T-helper 2 cell (primary cell): ENCODE measurements at places on chromosomes 11 and 22.

GRCh38 chr11:13577881-13578280, 82.1 kb upstream of the PTH start:
- no peak for DNase-seq

GRCh38 chr11:28966951-28967350, 858.8 kb downstream of the METTL15 start:
- DNase-seq = no peak

DNA sequence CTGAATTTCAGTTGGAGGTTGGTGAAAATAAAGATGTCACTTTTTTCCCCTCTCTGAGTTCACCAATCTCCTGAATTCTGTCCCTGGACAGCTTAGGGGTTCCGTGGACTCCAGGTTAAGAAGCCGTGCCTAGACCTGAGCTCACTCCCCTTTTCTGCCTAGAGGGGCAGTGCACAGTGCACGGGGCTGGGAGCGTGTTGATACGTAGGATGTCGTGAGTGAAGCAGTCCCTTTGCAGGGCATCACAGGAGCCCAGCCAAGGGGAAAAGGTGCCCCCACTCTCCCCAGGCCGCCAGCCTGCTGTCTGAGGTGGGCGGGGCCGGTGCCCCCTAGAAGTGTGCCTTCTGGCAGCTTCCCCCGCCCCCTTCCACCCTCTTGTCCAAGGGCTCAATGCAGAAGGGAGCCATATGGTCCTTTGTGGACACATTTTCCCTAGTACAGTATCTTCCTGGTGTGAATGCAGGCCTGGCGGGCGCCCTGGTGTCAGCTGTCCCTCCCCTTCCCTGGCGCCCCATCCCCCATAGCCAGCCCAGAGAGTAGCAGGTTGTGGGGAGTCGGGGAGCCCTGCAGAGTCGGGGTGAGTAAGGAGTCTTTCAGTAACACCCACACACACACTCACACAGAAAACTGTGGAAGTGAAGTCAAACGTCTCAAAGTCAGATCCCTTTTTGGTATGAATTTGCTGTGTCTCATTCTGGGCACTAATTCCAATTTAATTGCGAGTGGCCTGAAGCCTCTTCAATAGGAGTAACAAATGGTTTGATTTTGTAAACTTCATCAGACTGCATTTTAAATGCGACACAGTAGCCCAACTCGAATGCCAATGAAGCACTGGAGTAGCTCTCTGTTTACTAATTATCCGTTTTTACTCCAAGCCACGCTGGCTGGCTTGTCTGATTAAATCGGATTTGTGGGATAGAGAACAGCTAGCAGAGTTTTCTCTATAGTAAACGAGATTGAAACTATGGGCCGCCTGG, 67.5 kb upstream of the NNMT start:
- no peak for DNase-seq

- no peak for DNase-seq
These were observed 33.3 kb downstream of the SBF1 start for GRCh38 chr22:50441428-50441993.

GRCh38 chr11:34044664-34045485, 6.7 kb upstream of the CAPRIN1 start:
- no peak for DNase-seq

- DNase-seq = no peak
These were observed 17.0 kb downstream of the KCNC1 start for GRCh38 chr11:17751558-17751957.

DNA sequence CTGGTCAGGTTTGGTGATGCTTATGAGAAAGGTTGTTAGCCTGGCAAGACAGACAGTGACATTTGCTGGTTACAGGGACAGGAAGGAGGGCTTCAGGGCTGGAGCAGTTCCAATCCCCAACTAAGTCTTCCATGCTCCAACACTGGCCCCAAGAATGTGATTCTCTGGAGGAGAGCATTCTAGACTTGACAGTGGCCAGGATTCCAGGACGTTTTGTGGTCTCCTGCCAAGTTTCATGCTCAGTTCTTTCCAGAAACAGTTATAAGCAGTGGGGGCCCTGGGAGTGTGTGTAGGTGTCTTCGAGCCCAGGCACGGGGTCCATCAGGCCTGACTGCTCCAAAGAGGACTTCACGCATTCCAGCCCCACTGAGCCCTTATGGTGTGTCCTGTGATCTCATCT, 8.9 kb upstream of the GRK3 start:
- DNase-seq = no peak

GRCh38 chr11:68362801-68363379, 50.5 kb downstream of the LRP5 start:
- DNase-seq = no peak

DNA sequence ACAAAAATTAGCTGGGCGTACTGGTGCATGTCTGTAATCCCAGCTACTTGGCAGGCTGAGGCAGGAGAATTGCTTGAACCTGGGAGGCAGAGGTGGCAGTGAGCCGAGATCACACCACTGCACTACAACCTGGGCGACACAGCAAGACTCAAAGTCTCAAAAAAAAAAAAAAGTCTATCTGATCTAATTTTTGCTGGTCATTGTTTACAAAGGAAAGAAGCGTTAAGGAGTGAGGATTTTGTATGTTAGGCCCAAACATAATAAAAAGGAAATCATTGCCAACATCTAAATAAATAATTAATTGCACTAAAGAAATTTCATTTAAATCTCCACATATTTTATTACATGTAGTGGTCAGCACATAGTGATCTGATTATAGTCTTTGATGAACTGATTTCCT, 2.9 kb downstream of the RBX1 start:
- no peak for DNase-seq

GRCh38 chr11:120212926-120213325, 2.1 kb downstream of the OAF start:
- DNase-seq = no peak

DNA sequence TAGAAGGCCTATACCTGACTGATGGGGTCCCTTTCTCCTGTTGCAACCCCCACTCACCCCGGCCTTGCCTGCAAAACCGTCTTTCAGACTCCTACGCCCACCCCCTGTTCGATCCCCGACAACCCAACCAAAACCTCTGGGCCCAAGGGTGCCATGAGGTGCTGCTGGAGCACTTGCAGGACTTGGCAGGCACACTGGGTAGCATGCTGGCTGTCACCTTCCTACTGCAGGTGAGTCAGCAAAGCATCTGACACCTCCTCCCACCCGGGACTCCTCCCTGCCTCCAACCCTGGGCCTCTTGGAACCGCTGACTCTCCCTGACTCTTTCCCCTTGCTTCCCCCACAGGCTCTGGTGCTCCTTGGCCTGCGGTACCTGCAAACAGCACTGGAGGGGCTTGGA, 1.2 kb downstream of the ROM1 start:
- no peak for DNase-seq

- DNase-seq = no peak
These were observed 51.7 kb downstream of the ARHGAP42 start for GRCh38 chr11:100738701-100739270.

GRCh38 chr11:75740681-75741080, 23.0 kb downstream of the MOGAT2 start:
- no peak for DNase-seq

DNA sequence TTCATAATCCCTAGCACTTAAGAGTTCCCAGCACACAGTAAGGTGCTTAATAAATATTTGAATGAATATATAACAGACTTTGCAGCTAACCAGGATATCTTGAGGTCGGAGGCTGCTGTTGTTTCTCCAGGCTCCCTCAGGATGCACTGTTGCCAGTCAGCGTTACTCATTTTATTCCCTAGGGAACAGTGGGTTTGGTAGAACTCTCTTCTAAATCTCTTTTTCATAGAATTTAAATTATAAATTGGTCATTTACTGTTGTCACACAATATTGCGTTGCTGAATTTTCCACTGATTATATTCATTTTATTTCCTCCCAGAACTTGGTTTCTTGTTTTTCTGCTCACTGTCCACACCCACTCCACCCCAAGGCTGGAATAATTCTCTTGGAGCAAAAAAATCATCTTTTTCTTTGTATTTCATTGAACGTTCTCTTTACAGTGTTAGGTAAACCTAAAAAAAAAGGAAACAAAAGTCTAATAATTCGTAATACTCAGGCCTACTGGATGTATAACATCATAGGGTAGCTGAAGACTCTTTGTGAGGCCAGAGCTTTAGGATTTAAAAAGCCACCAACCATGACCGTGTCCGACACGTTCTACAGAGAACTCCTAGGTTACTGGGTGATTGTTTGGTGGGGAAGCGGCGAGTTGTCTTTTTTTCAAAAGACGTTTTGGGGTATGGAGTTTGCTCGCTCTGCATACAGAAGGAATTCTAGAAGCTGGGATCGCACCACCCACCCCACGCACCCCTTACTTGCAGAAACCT, 766 bp upstream of the CAPRIN1 start:
- DNase-seq = no peak

DNA sequence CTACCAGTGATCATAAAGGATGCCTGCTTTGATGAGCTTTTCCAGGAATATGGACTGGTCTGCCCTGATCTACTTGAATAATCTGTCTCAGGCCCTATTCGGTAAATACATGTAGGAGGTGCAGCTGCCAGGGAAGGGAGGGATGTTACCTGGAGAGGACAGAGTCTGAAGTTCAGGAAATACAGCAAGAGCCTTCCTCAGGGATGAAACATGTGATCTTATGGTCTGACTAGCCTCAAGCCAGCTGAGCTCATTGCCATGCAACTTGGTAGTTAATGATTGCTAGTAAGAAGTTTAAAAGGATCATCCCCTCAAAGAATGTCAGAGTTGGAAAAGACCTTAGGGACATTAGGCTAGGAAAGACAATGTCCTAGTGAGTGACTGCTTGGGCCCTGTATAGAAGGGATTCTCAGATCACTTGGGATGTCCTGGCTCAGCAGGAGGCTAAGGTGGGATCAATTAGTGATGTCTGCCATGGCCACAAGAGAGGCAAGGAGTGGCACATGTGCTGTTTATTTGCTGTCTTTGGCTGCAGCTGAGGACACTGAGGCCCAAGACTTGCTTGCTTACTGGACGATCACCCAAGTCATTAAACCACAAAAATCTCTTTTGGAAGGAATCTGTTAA, 18.5 kb downstream of the PTPRJ start:
- DNase-seq = no peak

DNA sequence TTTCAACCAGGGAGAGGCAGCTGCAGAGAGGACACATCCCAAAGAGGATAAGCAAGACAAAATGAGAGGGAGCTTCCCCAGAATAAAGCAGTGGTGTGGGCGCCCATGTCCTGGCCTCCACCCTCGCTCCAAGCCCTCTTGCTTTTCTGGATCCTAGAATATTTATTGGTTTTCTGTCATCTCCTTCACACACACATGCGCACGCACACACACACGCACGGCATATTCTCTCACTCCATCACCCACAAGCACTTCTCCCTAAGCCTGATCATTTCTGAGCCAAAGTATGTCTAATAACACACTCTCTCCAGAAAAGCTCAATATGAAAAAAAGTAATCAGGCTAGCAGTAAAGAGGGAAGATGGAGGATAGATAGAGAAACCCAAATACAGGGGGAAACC, 7.6 kb downstream of the IGSF9B start:
- no peak for DNase-seq
